BJ (cell line): ENCODE measurements at places on chromosomes 1 and 21. TPM values are rescaled to one million over a fixed set of nuclear protein-coding genes. Genes with fewer than 3 reads are reported as not detected.

Gene ZNF683
- polyA plus RNA-seq = not detected in 2 replicates

Gene PTTG1IP
- polyA plus RNA-seq = 234 and 249 TPM in 2 replicates

Gene C1orf185
- not detected in 2 replicates for polyA plus RNA-seq

Gene OR10J1
- polyA plus RNA-seq = not detected in 2 replicates

Gene CSF3R
- polyA plus RNA-seq = not detected in 2 replicates

Gene VCAM1
- polyA plus RNA-seq = 0.05 and 0.15 TPM in 2 replicates

Gene BSND
- not detected in 2 replicates for polyA plus RNA-seq

Gene S100A5
- 0.28 and 0.40 TPM in 2 replicates for polyA plus RNA-seq

Gene MTF1
- 6.9 and 7.7 TPM in 2 replicates for polyA plus RNA-seq

Gene SEMA6C
- 1.5 and 1.8 TPM in 2 replicates for polyA plus RNA-seq

Gene SAMD11
- 6.3 and 10.0 TPM in 2 replicates for polyA plus RNA-seq

Gene LINGO4
- polyA plus RNA-seq = not detected in 2 replicates

Gene CD53
- not detected in 2 replicates for polyA plus RNA-seq

Gene ADORA3
- polyA plus RNA-seq = not detected in 2 replicates

Gene TRAPPC3
- polyA plus RNA-seq = 65.4 and 95.8 TPM in 2 replicates

Gene RPTN
- polyA plus RNA-seq = not detected in 2 replicates

Gene PYHIN1
- polyA plus RNA-seq = not detected in 2 replicates

Gene RNU1-1
- not detected in 2 replicates for polyA plus RNA-seq

Gene GBP6
- polyA plus RNA-seq = not detected in 2 replicates

Gene ORC1
- polyA plus RNA-seq = 2.8 and 3.1 TPM in 2 replicates

Gene PAQR6
- polyA plus RNA-seq = 0.06 and 0.18 TPM in 2 replicates

Gene FCRL4
- not detected in 2 replicates for polyA plus RNA-seq

Gene IL20
- not detected in 2 replicates for polyA plus RNA-seq

Gene LRRC71
- polyA plus RNA-seq = 0.75 and 1.2 TPM in 2 replicates

Gene FAAH
- 1.3 and 1.8 TPM in 2 replicates for polyA plus RNA-seq

Gene ETV3L
- not detected in 2 replicates for polyA plus RNA-seq

Gene INSRR
- polyA plus RNA-seq = not detected in 2 replicates

Gene LAD1
- not detected in 2 replicates for polyA plus RNA-seq

Gene CLCNKA
- polyA plus RNA-seq = 0.20 and 0.28 TPM in 2 replicates

Gene RAP1A
- polyA plus RNA-seq = 20.5 and 50.9 TPM in 2 replicates

Gene KIF26B
- polyA plus RNA-seq = 2.8 and 3.0 TPM in 2 replicates

Gene MNDA
- not detected in 2 replicates for polyA plus RNA-seq

Gene TMEM125
- polyA plus RNA-seq = 0.17 TPM in 2 replicates

Gene NUF2
- 5.9 and 10.6 TPM in 2 replicates for polyA plus RNA-seq

Gene ANGPTL1
- 0.28 and 0.44 TPM in 2 replicates for polyA plus RNA-seq

Gene LIPI
- not detected in 2 replicates for polyA plus RNA-seq

Gene MGST3
- 220 and 261 TPM in 2 replicates for polyA plus RNA-seq

Gene RBBP5
- polyA plus RNA-seq = 6.4 and 10.8 TPM in 2 replicates

Gene CFAP107
- polyA plus RNA-seq = 0.04 and 0.23 TPM in 2 replicates

Gene TMEM269
- polyA plus RNA-seq = not detected in 2 replicates

Gene HMGN2
- 252 and 268 TPM in 2 replicates for polyA plus RNA-seq

Gene HRNR
- polyA plus RNA-seq = not detected in 2 replicates

Gene TMEM52
- polyA plus RNA-seq = 0.28 and 1.0 TPM in 2 replicates

Gene AMPD1
- polyA plus RNA-seq = not detected in 2 replicates

Gene TM2D1
- 30.3 and 71.8 TPM in 2 replicates for polyA plus RNA-seq

Gene TDRD5
- not detected in 2 replicates for polyA plus RNA-seq

Gene COL11A1
- 34.4 and 71.7 TPM in 2 replicates for polyA plus RNA-seq

Gene FGR
- not detected in 2 replicates for polyA plus RNA-seq

Gene KRTAP12-2
- polyA plus RNA-seq = not detected in 2 replicates

Gene NPHS2
- not detected in 2 replicates for polyA plus RNA-seq

Gene KCTD3
- polyA plus RNA-seq = 31.7 and 56.1 TPM in 2 replicates

Gene WDR64
- polyA plus RNA-seq = 0.06 TPM in 1 of 2 replicates, not detected in the other

Gene PLA2G4A
- polyA plus RNA-seq = 0.48 and 0.92 TPM in 2 replicates

Gene AMY1C
- polyA plus RNA-seq = not detected in 2 replicates

Gene NUP210L
- not detected in 2 replicates for polyA plus RNA-seq
